ENCODE measurements at places on chromosomes 7 and 10.

- DNase-seq, result no peak
Measured at GRCh38 chr7:36515847-36516246, 126.2 kb downstream of the ANLN start.

DNA sequence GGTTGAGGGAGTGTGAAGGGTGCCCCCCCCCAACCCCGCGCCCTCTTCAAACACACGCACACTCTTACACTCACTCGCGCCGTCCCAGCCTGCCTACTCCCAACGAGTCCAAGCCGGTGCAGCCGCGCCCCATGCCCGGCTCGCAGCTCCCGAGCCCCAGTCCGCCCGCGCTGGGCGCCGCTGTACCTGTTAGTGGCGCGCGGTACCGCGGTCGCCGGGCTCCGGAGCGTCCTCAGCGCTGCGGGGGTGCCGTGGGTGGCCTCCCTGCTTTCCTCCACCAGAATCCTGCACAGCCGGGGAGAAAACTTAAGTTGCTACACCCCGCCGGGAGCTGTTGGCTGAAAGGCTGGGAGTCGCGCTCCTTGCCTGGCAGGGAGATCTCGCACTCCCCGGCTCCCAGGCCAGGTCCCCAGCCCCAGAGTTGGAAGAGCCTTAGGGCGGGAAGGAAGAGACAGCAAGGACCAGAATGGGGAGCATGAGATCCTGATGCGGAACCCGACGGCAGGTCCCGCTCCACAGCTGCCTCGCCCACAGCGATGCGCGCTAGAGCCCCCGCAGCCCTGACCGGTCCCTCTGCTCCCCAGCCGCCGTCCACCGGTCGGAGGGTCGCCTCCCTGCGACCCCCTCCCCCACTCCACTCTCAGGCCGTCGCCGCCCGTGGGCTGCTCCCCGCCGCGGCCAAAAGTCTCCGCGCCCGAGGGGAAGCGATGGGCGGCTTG, 863 bp downstream of the ST8SIA6 start:
- no peak for DNase-seq

GRCh38 chr7:1290679-1291356, 58.1 kb downstream of the UNCX start:
- no peak for DNase-seq

GRCh38 chr10:119254335-119254734, 47.0 kb downstream of the GRK5 start:
- no peak for DNase-seq
